ENCODE measurements at places on chromosomes 5 and 9. TPM values are rescaled to one million over a fixed set of nuclear protein-coding genes. Genes with fewer than 3 reads are reported as not detected.

DNA sequence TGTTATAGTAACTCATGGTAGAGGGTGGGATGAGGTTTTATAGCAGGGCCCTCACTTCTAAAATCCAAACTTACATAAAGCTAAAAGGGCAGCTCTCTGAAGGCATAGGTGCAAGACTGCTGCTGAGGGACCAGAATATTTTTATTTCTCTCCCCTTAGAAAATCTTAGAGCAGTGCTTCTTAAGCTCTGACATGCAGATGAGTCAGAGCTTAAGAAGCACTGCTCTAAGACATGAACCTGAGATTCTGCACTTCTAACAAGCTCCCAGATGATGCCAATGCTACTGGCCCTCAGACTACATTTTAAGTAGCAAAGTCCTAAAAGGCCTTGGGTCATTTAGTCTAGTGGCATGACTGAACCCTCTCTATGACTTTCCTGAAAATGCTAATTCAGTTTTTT is 97.6 kb upstream of the SPRY4 start:
- H3K4me1 ChIP-seq = peaks cover 71% of the 10 kb centered on the region
- H3K27ac ChIP-seq = no peak overlapping the region
- no peaks in the 10 kb centered on the region for H3K36me3 ChIP-seq
- no peak for DNase-seq
- H3K27me3 ChIP-seq = no peaks in the 10 kb centered on the region

DNA sequence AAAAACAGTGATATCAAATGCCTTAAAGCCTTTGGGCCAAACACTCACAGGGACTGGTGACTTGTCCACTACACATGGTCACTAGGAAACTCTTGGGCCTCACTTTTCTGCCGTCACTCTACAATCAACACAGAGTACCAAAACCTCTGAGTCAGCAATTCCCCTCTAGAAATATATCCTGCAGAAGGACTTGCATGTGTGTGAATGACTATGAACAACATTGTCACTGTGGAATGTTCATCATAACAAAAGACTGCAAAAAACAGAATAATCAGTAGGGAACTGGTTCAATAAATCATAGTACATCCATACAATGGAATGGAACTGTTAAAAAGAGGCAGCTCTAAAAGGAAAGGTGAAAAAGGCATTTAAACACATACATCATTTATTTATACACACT is 44.1 kb upstream of the SMU1 start:
- no peak overlapping the region for H3K27ac ChIP-seq
- no peak overlapping the region for H3K4me3 ChIP-seq
- peaks cover 20% of the 10 kb centered on the region for H3K4me1 ChIP-seq
- no peaks in the 10 kb centered on the region for H3K27me3 ChIP-seq
- H3K36me3 ChIP-seq = peaks cover 24% of the 10 kb centered on the region
- DNase-seq = no peak

- no peak for DNase-seq
- H3K27me3 ChIP-seq = no peaks in the 10 kb centered on the region
- no peaks in the 10 kb centered on the region for H3K36me3 ChIP-seq
- H3K27ac ChIP-seq = no peak overlapping the region
- no peak overlapping the region for H3K4me3 ChIP-seq
These were observed 229.1 kb downstream of the SEC61B start for GRCh38 chr9:99451112-99451606.

Gene C1QTNF3
- total RNA-seq = 7.0 TPM

Gene SOHLH1
- total RNA-seq = not detected

Gene PCDHGA9
- total RNA-seq = 0.25 TPM

Gene RASGRF2
- total RNA-seq = 33.7 TPM

- no peaks in the 10 kb centered on the region for H3K4me1 ChIP-seq
- DNase-seq = no peak
- H3K4me3 ChIP-seq = no peak overlapping the region
- H3K36me3 ChIP-seq = no peaks in the 10 kb centered on the region
These were observed 258.5 kb downstream of the AGTPBP1 start for GRCh38 chr9:85483208-85483607.

Gene PROB1
- total RNA-seq = 1.2 TPM

DNA sequence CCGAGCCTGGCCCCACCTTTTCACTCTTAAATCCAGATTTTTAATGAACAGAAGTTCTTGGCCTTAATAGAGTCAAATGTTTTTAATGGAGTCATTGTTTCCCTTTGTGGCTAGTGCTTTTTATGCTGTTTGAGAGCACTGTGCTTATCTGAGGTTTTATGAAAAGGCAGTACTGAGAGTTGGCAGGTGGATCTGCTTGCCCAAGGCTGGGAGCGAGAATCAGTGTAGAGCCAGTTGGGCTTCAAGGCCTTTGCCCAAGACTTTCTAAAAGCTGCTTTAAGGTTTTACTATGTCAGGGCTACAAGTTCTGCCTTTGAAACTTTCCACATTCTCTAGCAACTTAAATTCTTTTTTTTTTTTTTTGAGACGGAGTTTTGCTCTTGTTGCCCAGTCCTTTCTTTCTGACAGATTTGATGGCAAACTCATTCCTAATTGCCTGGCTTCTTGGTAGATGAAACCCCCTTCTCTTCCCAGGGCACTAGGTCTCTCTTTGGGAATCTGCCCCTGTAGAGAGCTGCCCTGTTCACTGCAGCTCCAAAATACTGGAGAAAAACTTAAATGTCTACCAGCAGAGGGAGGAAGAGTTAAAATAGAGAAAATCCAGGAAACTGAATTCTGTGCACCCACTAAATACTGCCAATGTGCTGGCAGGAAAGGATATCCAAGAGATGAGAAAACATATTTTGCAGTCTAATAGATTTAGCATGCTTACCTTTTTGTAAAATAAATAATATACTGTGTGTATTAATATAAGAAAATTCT is 36.9 kb upstream of the CDK20 start:
- H3K27ac ChIP-seq = no peak overlapping the region
- DNase-seq = no peak
- H3K36me3 ChIP-seq = no peaks in the 10 kb centered on the region
- H3K4me1 ChIP-seq = peaks cover 12% of the 10 kb centered on the region
- no peak overlapping the region for H3K4me3 ChIP-seq

Gene HTR1A
- not detected for total RNA-seq

DNA sequence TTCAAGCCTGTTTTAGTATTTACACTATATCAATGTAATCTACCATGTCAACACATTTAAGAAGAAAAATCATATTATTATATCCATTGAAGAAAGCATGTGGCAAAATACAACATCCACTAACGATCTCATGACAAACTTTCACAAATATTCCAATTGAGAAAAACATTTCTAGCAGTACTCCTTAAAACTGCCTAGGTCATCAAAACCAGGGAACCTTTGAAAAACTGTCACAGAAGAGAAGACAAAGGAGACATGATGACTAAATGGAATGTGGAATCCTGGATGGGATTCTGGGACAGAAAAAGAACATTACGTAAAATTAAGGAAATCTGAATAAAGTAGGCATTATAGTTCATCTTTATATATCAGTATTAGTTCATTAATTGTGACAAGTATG is 1091.3 kb upstream of the CDH6 start:
- no peak for DNase-seq
- H3K27me3 ChIP-seq = no peaks in the 10 kb centered on the region
- no peak overlapping the region for H3K4me3 ChIP-seq
- no peaks in the 10 kb centered on the region for H3K4me1 ChIP-seq
- H3K27ac ChIP-seq = no peak overlapping the region

Gene ANKRD18B
- 1.9 TPM for total RNA-seq

- no peak for DNase-seq
- no peak overlapping the region for H3K27ac ChIP-seq
- no peaks in the 10 kb centered on the region for H3K4me1 ChIP-seq
- no peaks in the 10 kb centered on the region for H3K27me3 ChIP-seq
- no peak overlapping the region for H3K4me3 ChIP-seq
These were observed 92.2 kb downstream of the ADAMTSL1 start for GRCh38 chr9:18566121-18566520.

Gene TPPP
- 1.2 TPM for total RNA-seq

DNA sequence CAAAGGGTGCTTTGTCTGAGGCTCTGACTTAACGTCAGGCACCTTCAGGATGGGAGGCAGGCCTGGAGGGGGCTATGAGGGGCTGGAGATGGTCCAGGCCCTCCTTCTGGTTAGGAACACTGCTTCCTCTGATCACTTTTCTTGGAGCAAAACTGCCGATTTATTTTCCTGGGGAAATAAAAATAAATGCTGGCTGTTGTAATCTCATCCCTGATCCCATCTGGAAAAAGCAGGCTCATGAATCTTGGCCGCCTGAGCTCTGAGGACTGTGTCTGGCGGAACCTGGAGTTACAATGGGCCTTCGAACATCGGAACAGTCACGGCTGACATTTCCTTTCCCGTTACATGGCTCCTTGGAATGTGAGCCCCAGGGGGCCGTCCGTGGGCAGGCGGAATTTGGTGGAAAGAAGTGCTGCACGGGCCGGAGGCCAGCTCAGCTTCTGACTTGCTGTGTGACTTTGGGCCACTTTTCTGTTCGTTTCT is 157.8 kb downstream of the RGS3 start:
- no peaks in the 10 kb centered on the region for H3K36me3 ChIP-seq
- H3K4me3 ChIP-seq = no peak overlapping the region
- H3K27ac ChIP-seq = no peak overlapping the region
- no peaks in the 10 kb centered on the region for H3K27me3 ChIP-seq

DNA sequence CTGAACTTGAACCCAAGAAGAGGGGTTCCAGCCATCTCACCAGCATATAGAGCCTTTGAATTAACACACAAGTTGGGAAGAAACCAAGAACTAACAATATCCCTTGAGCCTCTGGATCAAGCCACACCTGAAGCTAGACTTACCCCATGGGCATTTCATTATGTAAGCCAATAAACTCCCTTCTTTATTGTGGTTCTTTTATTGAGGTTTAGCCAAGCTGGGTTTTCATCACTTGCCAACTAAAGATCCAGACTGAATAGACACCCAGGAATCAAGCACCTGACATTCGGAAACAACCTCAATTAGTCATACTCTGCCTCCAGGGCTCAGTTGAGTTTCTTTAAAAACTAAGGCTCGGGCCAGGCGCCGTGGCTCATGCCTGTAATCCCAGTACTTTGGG is 226.7 kb downstream of the AGTPBP1 start:
- no peaks in the 10 kb centered on the region for H3K27me3 ChIP-seq
- no peaks in the 10 kb centered on the region for H3K4me1 ChIP-seq
- no peaks in the 10 kb centered on the region for H3K36me3 ChIP-seq
- DNase-seq = no peak
- H3K27ac ChIP-seq = no peak overlapping the region
- H3K4me3 ChIP-seq = no peak overlapping the region

- H3K27ac ChIP-seq = no peak overlapping the region
- H3K4me1 ChIP-seq = no peaks in the 10 kb centered on the region
- no peak for DNase-seq
- H3K4me3 ChIP-seq = no peak overlapping the region
- no peaks in the 10 kb centered on the region for H3K27me3 ChIP-seq
- H3K36me3 ChIP-seq = no peaks in the 10 kb centered on the region
These were observed 78.1 kb upstream of the NREP start for GRCh38 chr5:111834926-111835599.

DNA sequence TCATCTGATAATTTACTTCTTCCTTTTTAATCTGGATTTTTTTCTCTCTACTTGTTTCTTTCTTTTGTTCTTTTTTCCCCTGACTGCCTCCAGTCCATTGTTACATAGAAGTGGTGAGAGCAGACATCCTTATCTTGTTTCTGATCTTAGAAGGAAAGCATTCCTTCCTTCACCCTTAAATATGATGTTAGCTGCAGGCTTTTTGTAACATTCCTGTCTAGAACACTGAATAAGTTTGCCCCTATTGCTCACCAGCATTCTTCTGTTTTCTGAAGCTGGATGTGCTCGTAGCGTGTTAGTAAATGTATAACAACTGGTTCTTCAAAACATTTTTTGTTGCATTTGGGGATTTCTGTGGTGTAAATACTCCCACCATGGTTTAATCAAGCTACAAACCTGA is 136.7 kb upstream of the NFIL3 start:
- no peaks in the 10 kb centered on the region for H3K27me3 ChIP-seq
- no peaks in the 10 kb centered on the region for H3K4me1 ChIP-seq
- no peaks in the 10 kb centered on the region for H3K36me3 ChIP-seq
- H3K4me3 ChIP-seq = no peak overlapping the region
- no peak overlapping the region for H3K27ac ChIP-seq

- no peaks in the 10 kb centered on the region for H3K27me3 ChIP-seq
- H3K36me3 ChIP-seq = no peaks in the 10 kb centered on the region
- no peaks in the 10 kb centered on the region for H3K4me1 ChIP-seq
- DNase-seq = no peak
- no peak overlapping the region for H3K4me3 ChIP-seq
- no peak overlapping the region for H3K27ac ChIP-seq
These were observed 353.2 kb downstream of the PDE4D start for GRCh38 chr5:59540366-59540765.

Gene PITX1
- total RNA-seq = not detected

Gene MAMDC2
- not detected for total RNA-seq

Gene SERF1A
- 13.8 TPM for total RNA-seq

GRCh38 chr5:107997338-107997980 is 326.7 kb upstream of the EFNA5 start:
- H3K4me1 ChIP-seq = no peaks in the 10 kb centered on the region
- no peak overlapping the region for H3K4me3 ChIP-seq
- H3K36me3 ChIP-seq = no peaks in the 10 kb centered on the region
- no peaks in the 10 kb centered on the region for H3K27me3 ChIP-seq

GRCh38 chr5:77230727-77231470 is 20.4 kb downstream of the PDE8B start:
- no peak overlapping the region for H3K27ac ChIP-seq
- no peak overlapping the region for H3K4me3 ChIP-seq
- no peaks in the 10 kb centered on the region for H3K36me3 ChIP-seq
- no peak for DNase-seq

DNA sequence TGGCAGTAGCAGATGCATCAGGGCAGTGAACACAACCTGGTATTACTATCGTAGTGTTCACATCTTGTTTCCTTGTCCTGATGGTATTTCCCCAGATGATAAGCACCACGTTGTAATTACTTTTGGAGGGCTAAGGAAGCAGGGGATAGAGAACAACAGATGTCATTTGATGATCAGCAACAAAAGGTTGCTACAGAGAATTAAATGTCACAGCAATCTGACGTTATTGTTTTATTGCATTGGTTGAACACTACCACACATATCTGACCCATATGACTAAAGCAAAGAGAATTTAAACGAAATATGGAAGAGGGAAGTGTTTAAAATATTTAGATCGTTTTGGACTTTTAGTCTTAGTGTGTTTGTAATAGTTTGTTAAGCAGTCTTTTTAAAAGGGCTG is 408.3 kb downstream of the SH3GL2 start:
- H3K4me3 ChIP-seq = no peak overlapping the region
- no peaks in the 10 kb centered on the region for H3K27me3 ChIP-seq
- no peak overlapping the region for H3K27ac ChIP-seq
- DNase-seq = no peak
- no peaks in the 10 kb centered on the region for H3K4me1 ChIP-seq

GRCh38 chr5:179919487-179920060 is 11.9 kb upstream of the TBC1D9B start:
- no peaks in the 10 kb centered on the region for H3K4me1 ChIP-seq
- H3K36me3 ChIP-seq = no peaks in the 10 kb centered on the region
- H3K27ac ChIP-seq = no peak overlapping the region
- no peak for DNase-seq
- H3K27me3 ChIP-seq = peaks cover 4% of the 10 kb centered on the region
- H3K4me3 ChIP-seq = no peak overlapping the region

DNA sequence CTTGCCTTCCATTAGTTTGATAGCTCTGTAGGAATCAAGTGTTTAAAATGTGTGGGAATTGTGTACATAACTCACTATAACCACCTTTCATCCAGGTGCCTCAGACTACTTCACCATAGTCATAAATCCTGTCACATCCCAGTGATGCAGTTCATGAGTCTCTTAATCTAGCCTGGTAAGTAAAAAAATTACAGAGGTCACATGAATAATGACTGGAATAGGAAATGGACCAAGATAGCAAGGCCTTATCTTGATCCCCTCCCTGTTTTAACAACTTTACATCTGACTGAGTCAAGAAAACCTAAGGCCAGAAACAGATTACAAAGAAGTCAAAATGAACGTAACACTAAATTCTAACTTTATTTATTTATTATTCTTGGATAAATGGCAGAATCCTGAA is 1.5 kb upstream of the RNF145 start:
- H3K27me3 ChIP-seq = no peaks in the 10 kb centered on the region
- H3K4me1 ChIP-seq = peaks cover 22% of the 10 kb centered on the region
- H3K27ac ChIP-seq = no peak overlapping the region
- H3K36me3 ChIP-seq = no peaks in the 10 kb centered on the region
